ENCODE measurements at places on chromosomes 5 and 9. TPM values are rescaled to one million over a fixed set of nuclear protein-coding genes. Genes with fewer than 3 reads are reported as not detected.

HACD4 gene
- not detected for total RNA-seq

ITK gene
- not detected for total RNA-seq

PARP8 gene
- 0.79 TPM for total RNA-seq

ARID3C gene
- not detected for total RNA-seq

PRRT1B gene
- total RNA-seq: 5.0 TPM

CHSY3 gene
- 0.46 TPM for total RNA-seq

ZNF462 gene
- 36.8 TPM for total RNA-seq

BHMT2 gene
- total RNA-seq: not detected

GRCh38 chr5:128074171-128074570 lies 9.4 kb upstream of the SLC12A2 start:
- no peak for DNase-seq

GRCh38 chr9:109117856-109118807 lies 1.6 kb downstream of the TMEM245 start:
- DNase-seq: peak; percentile 34

GRCh38 chr5:180349391-180349790 lies 3.7 kb downstream of the GFPT2 start:
- no peak for DNase-seq

DNA sequence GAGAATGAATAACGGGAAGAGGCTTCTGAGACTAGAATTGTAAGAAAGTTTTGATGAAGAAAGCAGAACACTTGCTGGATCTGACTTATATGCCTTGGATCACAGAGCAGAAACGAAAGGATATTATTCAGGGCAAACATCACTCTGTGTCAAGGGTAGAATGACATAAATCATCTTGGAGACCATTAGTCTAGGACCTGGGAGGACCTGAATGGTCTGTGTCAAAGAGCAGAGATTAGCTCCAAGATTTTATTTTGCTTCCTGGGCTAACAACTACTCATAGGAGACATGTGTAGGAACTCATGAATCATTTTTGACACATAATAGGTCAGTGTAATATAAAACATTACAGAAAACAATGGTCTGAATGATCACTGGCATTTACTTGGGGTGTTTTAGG lies 417.9 kb downstream of the SLCO4C1 start:
- DNase-seq: no peak

GRCh38 chr5:38607396-38607795 lies 51.0 kb upstream of the LIFR start:
- peak; percentile 58 for DNase-seq

- DNase-seq: no peak
Observed at GRCh38 chr9:7210854-7211637, 453.3 kb downstream of the KDM4C start.

DNA sequence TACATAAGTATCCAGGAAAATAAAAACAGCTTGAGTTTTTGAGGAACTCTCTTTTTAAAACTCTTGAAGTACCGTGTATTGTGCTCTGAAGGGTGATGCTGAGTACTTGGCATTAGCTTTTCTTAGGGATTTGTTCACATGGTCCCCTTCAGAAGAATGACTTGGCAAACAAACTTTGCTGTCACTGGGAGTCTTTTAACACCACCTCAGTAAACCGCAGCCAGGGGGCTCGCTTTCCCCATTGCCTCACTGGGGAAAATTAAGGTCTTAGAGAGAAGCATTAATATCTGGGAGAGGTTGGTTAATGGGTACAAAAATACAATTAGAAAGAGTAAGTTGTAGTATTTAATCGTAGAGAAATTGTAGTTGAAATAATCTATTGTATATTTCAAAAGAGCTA lies 105.9 kb upstream of the DAP start:
- DNase-seq: peak; percentile 16

- no peak for DNase-seq
Observed at GRCh38 chr5:56191656-56192055, 41.5 kb downstream of the ANKRD55 start.

DNA sequence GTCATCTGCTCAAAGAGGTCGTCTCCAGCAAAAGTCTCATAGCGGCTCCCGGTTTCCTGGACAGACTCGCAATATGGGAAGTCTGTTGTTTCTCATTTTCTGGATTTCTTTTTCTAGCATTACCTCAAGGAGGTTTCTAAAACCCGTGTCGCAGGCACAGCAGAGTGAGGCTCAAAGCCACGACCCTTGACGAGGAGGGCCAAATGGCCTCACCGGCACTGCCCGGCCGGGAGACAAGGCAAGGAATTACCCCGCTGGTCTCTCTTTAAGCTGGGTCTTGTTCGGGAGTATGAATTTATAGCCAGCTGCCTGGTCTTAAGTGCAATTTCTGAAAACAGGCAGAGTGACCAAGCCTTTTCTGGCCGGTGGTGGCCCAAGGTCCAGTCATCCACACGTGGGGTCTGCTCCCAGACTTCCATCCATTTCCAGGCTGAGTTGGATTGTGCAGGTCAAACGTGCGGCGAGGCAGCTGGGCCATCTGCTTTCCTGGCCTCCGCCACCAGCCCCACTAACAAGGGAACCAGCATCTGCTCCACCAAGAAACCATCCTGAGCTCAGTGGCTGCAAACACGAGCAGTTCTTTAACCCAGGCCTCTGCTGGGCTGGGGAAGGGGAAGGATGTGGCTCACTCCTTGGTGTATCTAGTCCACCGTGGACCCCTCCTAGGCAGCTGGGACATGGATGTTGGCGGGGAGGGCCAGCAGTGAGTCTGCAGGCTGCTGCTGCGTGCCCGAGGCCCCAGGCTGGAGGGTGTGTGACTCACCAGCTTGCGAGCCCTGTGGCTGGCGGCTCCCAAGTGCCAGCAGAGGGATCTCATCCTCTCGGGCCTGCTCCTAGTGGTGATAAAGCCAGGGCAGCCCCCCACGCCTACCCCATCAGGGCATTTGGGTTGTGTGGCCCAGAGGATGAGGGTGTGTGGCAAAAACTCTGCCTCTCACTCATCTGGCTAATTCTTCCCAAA lies 55.6 kb upstream of the COL5A1 start:
- no peak for DNase-seq

DNA sequence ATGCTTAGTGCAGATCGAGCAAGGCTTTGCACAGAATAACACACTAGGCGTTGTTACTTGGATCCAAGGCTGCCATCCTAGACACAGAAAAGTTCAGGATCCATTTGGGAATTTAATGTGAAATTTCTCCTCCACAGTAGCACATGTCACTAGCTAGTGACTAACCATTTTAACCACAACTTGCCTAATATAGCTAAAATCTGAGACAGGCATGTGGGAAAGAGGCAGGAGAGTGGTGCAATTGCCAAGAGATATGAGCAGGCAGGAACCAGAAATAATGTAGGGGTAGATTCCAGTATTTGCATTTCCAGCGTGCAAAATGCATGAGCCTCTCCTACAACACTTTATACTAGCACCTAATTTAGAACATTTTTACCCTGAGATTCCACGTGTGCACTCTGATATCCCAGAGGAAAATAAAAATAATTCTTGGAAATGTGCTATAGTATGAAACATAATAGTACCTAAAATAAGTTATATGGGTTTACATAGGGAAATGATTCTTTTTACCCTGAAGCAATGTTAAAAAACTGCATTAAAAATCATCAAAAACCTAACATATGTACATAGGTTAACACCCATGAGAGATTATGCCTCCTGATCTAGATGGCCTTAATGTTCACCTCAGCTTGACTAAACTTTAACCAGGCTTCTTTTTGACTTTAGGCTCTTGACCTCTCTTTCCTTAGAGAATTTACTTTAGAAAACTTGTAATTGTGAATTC lies 1230.6 kb upstream of the NUDT12 start:
- peak; percentile 12 for DNase-seq

- DNase-seq: no peak
Observed at GRCh38 chr5:139646912-139647505, 1.1 kb upstream of the CXXC5 start.

- DNase-seq: no peak
Observed at GRCh38 chr5:107794741-107795140, 124.0 kb upstream of the EFNA5 start.

- no peak for DNase-seq
Observed at GRCh38 chr9:120616966-120617935, 37.3 kb upstream of the CDK5RAP2 start.

GRCh38 chr5:122971333-122971732 lies 65.2 kb downstream of the PPIC start:
- no peak for DNase-seq

Measured in Caco-2 (cell line).